ENCODE measurements at places on chromosomes 6 and 20.

DNA sequence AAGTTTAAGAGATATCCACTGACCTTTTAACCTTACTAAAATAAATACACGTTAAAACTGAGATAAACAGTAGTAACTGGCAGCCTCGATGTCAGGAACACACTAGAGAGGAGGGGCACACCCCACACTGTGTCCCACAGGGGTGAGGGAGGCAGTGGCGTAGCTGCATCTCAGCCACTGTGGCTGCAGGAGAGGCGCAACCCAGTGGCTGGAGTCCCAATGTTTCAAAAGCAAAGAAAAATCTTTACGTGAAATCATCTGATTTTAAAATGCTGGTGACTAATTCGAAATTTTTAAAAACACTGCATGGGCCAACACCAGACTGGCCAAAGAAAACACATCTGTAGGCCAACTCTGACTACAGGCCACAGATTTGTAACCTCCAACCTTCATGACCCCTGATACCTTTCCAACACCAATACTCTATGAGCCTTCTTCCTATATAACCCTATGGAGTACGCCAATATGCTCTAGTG lies 54.7 kb downstream of the TRAM2 start:
- peak; percentile 81 for DNase-seq

DNA sequence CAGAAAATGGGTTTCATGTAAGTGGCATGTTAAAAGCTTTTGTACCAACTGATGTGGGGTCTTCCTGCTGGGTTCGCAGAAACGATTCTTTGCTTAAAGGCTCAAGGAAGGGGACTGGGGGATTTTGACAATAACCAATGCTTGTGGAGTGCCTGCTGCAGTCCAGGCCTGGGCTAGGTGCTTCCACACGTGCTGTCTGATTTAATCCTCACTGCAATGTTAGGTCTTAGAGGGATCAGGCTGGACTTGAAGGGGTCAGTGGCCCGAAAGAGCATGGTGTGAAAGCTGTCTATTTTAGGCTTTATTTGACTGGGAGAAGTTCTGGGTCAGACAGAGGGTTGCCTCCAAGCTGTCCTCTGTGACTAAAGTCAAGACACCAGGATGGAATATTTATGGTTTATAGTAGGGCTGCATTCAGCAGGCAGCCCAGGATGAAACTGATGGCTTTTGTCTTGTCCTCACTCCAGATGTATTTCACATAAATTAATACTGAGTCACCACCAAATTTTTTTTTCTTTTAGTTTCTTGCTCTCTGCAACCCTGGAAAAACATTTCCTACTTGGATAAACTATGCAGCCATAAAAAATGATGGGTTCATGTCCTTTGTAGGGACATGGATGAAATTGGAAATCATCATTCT lies 219.1 kb downstream of the ZMYND8 start:
- no peak for DNase-seq

GRCh38 chr6:71393471-71393870 lies 104.9 kb downstream of the OGFRL1 start:
- DNase-seq = no peak

DNA sequence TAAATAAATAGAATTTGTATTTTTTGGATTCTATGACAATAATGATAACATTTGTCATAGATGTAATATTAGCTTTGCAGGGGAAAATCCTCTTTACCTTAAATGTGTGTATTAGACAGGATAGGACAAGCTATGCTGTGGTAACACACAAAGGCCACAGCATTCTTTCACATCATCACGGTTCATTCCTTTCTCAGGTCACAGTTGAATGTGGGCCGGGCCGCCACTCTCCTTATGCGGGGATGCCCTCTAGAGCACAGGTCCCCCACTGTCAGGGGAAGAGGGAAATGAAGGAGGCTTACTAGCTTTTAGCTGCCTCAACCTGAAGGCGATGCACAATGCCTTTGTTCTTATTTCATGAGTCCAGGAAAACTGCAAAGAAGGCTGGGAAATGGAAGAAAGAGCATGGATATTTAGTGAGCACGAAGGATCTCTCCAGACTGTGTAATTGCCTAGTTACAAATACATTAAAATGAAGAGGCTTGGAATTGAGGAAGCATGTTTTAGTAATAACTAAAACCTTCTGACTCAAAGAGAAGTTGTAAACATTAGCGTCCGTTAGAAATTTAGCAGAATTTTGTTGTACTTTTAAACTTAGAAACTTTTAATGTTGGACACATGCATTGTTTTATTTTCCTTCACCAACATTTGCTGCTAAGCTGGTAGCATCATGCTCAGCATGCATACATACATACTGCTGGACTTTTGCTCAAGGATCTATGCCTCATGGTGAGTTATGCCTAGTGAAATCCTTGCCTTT lies 248.9 kb upstream of the FOXQ1 start:
- DNase-seq = no peak

- no peak for DNase-seq
Observed at GRCh38 chr20:45432294-45432693, 16.4 kb downstream of the PIGT start.

GRCh38 chr6:153976921-153977693 lies 61.9 kb upstream of the OPRM1 start:
- DNase-seq = no peak

- no peak for DNase-seq
Observed at GRCh38 chr6:144065213-144065660, 30.1 kb downstream of the SF3B5 start.

DNA sequence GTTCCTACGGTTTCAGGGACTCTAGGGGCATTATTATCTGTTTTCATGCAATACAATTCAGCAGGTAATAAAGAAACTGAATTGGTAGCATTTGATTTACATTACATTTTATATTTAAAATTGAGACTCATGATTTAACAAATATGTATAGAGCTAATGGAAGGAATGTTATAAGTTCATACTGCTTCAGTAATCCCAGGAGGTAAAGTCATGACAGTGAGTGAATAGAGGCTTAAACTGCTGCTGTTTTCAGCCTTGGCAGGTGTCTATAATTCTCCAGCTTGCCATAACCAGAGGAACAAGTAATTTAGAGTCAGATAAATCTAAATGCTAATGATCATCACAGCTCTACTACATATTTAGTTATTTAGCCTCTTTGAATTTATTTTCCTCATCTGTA lies 360.8 kb upstream of the MANEA start:
- no peak for DNase-seq

DNA sequence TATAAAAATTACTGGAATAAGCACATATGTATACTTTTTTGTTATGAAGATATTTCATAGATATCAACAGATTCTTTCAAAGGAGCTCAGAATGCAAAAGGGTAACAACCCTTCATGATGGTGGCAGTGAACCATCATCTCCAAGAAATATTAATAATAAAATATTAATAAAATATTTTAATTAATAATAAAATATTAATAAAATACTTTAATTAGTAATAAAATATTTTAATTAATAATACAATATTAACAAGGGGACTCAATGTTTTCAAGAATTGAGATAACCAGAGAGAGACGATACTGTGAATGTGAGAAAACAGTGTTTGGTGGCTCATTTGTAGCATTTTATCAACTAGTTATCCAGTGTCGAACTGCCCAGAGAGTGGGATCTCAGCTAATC lies 86.0 kb upstream of the NT5E start:
- no peak for DNase-seq

- DNase-seq = no peak
Observed at GRCh38 chr6:48113130-48113529, 2.1 kb upstream of the PTCHD4 start.

GRCh38 chr6:135906972-135907465 lies 55.5 kb downstream of the PDE7B start:
- no peak for DNase-seq

- no peak for DNase-seq
Observed at GRCh38 chr6:131635384-131636340, 1.4 kb upstream of the ENPP3 start.

- no peak for DNase-seq
Observed at GRCh38 chr6:105872249-105872648, 213.9 kb upstream of the PRDM1 start.

- DNase-seq = peak; percentile 29
Observed at GRCh38 chr20:1860446-1860845, 34.8 kb upstream of the SIRPA start.
